ENCODE measurements at places on chromosomes 5 and 9.

GRCh38 chr9:16883586-16883985, 13.1 kb upstream of the BNC2 start:
- no peak for DNase-seq

- no peak for DNase-seq
These were observed 28.3 kb downstream of the JAK2 start for GRCh38 chr9:5013374-5013773.

DNA sequence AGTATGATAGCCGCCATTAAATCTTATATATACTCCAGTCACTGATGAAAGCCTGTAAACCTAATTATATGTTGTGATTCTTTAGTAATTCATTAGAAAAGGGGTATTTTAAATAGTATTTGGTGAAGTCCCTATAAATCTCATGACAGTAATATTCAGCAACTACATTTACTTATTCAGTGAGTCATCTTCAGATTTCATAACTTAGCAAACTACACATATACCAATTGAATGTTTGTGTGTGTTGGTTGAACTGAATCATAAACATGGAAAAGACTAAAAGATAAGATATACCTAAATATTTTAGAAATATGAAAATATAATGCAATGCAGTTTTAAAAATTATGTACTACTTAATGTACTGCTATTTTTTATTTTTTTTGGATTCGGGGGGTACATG, 1050.4 kb downstream of the MAT2B start:
- no peak for DNase-seq

- no peak for DNase-seq
These were observed 30.4 kb downstream of the TBC1D2 start for GRCh38 chr9:98225015-98225442.

- no peak for DNase-seq
These were observed 117.0 kb downstream of the GLIS3 start for GRCh38 chr9:4182831-4183230.

- DNase-seq, result no peak
These were observed 20.2 kb upstream of the PCDHB1 start for GRCh38 chr5:141031006-141031405.

DNA sequence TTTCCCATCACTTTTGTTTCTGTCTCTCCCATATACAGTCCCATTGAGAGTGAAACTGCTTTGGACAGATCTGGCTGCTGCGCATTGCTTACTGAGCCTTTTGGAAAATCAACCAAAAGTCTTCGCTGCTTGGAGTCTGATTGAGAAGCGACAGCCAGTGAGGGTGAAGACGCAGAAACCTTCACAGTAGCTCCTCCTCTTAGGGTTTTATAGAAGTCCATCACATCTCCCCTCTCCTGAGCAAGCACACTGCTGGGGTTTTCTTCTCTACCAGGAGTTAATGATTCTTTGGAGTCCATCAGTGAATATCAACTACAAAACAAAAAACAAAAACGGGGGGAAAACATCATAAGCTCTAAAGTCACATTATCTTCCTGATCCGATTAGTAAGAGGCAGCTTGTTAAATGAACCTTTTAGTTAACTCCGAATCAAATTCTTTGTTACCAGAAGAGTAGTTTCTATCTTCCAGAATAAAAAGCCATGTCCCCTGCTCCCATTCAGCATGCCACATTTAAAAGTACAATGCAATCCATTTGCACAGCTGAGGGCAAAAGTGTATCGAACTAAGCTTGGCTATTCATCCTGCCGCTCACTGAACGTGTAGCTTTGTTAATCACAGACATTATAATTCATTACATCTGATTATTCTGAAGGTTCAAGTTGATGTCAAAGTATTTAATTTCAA, 2.8 kb downstream of the NR3C1 start:
- DNase-seq, result no peak

DNA sequence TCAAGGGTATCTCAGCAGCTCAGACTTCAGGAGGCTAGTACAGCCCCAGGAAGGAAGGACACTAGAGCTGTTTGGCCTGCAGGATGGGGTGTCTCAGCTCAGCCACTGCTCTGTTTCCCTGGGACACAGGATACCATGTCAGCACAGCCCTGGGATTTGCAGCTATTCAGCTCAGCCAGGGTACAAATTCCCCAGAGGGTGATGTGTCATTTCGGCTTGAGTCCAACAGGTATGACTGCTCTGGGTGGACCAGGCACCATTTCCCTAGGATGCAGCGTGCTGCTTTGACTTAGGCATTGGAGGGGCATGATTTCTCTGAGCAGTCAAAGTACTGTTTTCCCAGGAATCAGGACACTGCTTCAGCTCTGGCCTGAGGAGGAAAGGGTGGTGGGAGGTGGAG, 130.1 kb downstream of the ARSB start:
- no peak for DNase-seq

GRCh38 chr5:83368835-83369234, 102.7 kb upstream of the VCAN start:
- no peak for DNase-seq

- no peak for DNase-seq
These were observed 65.3 kb downstream of the SH3RF2 start for GRCh38 chr5:146001544-146002190.

DNA sequence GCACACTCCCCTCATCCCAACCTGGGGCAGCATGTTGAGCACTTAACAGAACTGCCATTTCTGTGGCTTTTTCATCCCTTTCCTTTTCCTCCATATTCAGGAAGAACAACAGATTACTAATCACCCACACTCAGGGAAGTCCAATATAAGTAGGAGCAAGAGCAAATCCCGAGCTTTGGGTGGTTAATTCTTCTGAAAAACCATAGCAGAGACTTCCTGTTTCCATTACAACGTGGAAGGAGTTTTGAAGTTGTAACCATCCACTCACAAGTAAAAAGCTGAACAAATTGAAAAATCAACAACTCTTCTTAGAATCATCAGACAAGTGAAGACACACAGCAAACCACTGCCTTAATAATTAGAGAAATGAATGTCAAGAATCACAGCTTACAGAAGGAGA, 8.2 kb downstream of the CTSL start:
- DNase-seq, result no peak

GRCh38 chr5:95164861-95165260, 120.0 kb downstream of the MCTP1 start:
- DNase-seq, result no peak

DNA sequence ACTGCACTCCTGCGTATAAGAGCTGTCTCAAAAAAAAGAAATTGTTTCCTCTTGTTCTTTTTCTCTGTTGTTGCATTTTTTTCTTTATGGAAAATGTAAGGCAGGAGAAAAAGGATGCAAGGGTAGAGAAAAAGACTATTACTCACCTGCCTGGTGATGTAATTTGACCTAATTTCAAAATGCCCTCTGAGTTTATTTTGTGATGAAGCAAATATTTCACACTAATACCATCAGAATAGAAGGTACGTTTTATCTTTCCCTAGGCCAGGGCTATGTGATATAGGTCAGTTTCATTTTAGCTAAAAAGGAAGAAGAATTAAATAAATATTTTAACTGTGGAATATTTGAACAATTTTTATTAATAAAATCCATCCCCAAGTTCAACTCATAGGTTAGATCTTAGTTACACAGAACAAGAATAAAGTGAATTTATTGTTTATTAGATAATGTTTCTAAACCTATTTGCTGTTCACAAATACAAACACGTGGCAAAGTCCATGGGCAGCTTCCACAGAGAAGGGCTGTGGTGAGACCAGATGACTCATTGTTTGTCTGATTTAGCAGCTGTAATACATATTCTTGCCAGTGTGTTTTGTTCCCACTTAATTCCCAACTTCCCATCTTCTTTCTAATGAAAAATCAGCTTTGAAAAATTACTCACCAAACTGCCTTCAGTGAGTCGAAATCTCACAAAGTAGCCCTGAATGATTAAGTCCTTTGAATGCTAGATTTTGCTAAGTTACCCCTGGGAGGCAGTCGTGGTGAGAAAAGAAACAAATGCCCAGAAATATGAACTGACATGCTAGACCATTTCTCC, 52.8 kb upstream of the CCDC112 start:
- DNase-seq, result no peak

DNA sequence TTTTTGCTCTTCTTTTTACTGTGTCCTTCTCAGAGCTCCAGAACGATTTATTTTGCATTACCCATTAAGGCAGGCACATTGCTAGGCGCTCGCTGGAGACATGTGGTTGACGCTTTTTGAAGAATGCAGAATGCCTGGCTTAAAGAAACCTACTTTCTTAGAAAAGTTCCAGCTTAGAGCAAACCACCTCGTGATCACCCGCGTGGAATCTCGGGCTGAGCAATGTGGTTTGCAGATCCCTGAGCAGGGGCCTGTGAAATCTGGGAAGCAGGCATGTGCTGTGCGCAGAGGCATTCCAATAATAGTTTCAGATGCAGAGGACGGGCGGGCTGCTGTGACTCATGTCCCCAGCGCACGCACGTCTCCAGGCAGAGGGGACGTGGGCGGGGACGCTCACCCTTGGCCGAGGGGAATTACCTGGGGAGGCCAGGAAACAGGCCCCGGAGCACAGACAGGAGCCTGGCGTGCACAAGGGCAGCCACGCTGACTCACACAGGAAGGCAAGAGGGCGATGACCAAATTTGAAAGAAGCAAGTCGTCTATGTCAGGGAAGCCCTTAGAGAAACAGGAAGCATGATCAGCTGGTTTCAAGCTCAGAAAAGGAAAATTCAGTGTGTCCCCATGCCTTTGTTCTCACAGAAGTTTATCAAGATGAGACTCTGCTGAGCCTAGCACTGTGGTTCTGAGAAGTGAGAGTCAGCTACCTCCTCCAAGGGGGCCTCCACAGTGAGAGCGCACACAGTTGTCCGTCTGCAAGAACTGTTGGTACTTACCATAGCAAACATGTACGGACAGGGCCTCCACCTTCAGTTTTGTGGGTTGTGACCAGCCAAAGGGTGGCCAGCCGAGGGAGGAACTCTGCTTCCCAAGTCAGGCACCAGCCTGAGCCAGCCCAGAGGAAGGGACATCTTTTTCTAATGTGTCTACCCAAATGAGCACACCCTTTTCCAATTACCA, 218.6 kb downstream of the PIK3R1 start:
- DNase-seq, result peak; percentile 94

- DNase-seq, result no peak
These were observed 48.4 kb upstream of the SNAPC3 start for GRCh38 chr9:15374310-15374709.

DNA sequence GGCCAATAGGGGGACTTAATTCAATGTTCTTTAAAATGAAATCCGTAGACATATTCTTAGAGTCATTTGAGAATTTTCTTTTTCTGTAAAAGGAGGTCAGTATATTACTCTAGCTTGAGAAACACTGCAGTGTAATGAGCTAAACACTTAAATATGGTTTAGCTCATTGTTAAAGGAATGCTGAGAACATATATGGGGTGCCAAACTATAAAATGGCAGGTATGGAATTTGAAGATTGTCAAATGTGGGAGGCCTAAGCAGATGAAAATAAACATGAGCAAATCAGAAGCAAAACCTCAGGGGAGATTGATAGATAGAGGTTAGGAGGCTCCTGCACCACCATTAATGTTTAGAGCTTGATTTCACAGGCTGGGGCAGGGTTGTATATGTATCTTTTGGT, 57.9 kb downstream of the STX17 start:
- no peak for DNase-seq

- no peak for DNase-seq
These were observed at the start of gene CCDC187 for GRCh38 chr9:136303825-136304416. Gene CCDC187, minus strand, starts transcription at chr9:136304094. Its CDS starts 264 bp downstream, at chr9:136303830.

DNA sequence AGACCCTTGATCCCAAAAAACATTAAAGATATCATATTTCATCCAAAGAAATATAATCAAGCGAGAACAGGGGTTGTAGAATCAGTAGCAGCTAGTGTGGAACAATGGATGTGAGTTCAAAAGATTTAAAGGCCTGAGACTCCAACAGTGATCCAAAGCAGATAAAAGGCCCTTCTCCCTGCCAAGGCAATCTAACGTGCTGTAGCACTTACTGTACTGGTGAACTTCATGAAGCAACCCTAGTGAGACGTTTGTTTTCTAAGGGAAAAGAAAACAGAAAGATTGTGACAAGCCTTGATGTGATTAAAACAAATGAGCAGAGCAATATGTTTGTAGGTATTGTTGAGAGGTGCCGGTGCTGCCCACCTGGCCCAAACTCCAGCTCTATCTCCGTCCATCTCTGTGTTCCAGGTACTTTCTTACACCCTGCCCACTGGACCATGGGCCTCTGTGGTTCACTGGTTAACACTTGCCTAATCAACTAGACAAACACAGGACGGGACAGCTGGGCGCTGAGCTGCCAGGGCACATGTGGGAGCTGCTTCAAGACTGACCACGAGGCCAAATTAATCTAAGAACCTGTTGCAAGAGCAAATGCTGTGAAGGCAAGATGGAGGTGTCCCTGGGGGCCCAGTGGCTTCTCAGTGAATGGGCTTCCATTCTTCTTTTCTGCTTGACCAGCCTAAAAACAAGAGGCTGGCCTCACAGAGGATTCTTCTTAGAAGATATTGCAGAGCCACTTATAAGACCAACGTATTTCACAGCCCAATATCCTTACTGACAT, 265.5 kb downstream of the CWC27 start:
- DNase-seq, result no peak

GRCh38 chr9:127095411-127095810, 27.0 kb downstream of the ANGPTL2 start:
- DNase-seq, result no peak

- DNase-seq, result no peak
These were observed 86.6 kb downstream of the GNA14 start for GRCh38 chr9:77561331-77562018.

GRCh38 chr5:10631316-10631996, 67.6 kb downstream of the ANKRD33B start:
- no peak for DNase-seq

All from activated naive CD4-positive, alpha-beta T cell treated with anti-CD3 and anti-CD28 coated beads, Interleukin-2, amount 50 U/mL, for 16 hours (primary cell).